ENCODE measurements at places on chromosomes 12 and 14.
A peak's percentile ranks its signal among the peaks of the same experiment; 100 is the strongest.

DNA sequence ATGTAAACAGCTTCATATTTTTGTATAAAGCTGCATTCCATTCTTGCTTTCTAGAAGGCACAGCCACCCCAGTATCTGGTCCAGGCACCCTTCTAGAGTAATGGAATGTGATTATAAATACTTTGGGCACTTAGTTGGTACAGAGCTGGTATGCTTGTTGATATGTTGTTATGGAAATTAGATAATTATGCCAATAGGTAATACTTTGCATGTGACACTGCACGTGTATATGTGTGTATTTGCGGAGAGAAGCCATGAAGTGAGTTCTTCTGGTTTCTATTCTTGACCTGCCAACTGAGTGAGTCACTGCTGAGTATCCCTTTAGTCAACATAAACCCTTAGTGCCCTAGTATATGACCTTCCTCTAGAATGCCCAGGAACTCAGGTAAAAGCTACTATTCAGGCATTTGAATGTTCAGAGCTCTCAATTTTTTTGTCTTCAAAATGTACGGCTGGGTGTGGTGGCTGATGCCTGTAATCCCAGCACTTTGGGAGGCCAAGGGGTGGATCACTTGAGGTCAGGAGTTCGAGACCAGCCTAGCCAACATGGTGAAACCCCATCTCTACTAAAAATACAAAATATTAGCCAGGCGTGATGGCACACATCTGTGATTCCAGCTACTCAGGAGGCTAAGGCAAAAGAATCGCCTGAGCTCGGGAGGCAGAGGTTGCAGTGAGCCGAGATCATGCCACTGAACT lies 6.2 kb upstream of the TCP11L2 start:
- DNase-seq = peak; percentile 81

DNA sequence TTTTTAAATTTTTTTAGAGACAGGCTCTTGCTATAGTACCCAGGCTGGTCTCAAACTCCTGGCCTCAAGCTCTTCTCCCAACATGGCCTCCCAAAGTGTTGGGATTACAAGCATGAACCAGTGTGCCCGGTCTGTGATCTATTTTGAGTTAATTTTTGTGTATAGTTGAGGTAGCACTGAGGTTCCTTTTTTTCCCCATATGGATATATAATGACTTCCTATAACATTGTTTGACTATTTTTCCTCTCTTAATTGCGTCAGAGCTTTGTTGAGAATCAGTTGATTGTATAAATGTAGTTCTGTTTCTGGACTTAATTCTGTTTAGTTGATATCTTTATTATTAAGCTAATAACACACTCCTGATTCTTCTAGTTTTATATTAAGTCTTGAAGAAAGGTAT lies 8.6 kb upstream of the M6PR start:
- no peak for DNase-seq

DNA sequence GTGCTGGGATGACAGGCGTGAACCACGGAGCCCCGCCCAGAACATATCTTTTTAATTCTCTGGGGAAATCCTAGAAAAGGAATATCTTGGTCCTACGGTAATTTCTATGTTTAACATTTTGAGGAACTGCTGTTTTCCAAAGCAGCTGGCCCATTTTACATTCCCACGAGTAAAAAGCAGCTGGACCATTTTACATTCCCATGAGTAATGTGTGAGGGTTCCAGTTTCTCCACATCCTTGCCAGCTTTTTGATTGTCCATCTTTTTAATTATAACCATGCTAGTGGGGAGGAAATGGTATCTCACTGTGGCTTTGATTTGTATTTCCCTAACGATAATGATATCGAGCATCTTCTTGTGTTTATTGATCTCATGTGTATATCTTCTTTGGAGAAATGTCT lies 4.4 kb upstream of the P2RX4 start:
- DNase-seq = no peak

GRCh38 chr14:68730348-68730747 lies 62.5 kb downstream of the ZFP36L1 start:
- no peak for DNase-seq

- no peak for DNase-seq
These were observed 52.8 kb downstream of the CRADD start for GRCh38 chr12:93729934-93730333.

GRCh38 chr12:6038160-6038559 lies 86.3 kb downstream of the VWF start:
- peak; percentile 41 for DNase-seq

- DNase-seq = no peak
These were observed 10.9 kb downstream of the TMEM260 start for GRCh38 chr14:56590535-56590960.

DNA sequence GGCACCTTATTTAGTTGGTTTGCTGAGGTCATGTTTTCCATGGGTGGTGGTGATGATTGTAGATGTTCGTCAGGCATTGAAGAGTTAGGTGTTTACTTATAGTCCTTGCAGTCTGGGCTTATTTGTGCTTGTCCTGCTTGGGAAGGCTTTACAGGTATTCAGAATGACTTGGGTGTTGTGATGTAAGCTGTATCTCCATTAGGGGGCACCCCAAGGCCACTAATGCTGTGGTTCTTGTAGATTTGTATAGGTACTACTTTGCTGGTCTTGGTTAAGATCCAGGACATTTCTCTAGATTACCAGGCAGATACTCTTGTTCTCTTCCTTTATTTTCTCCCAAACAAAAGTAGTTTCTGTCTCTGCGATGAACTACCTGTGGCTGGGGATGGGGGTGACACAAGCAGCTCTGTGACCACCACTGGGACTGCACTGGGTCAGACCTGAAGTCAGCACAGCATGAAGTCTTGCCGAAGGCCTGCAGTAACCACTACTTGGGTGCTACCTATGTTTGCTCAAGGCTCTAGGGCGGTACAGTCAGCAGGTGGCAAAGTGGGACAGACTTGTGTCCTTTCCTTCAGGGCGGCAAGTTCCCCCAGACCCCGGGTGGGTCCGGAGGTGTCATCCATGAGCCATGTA lies 35.8 kb upstream of the FBXO33 start:
- no peak for DNase-seq

DNA sequence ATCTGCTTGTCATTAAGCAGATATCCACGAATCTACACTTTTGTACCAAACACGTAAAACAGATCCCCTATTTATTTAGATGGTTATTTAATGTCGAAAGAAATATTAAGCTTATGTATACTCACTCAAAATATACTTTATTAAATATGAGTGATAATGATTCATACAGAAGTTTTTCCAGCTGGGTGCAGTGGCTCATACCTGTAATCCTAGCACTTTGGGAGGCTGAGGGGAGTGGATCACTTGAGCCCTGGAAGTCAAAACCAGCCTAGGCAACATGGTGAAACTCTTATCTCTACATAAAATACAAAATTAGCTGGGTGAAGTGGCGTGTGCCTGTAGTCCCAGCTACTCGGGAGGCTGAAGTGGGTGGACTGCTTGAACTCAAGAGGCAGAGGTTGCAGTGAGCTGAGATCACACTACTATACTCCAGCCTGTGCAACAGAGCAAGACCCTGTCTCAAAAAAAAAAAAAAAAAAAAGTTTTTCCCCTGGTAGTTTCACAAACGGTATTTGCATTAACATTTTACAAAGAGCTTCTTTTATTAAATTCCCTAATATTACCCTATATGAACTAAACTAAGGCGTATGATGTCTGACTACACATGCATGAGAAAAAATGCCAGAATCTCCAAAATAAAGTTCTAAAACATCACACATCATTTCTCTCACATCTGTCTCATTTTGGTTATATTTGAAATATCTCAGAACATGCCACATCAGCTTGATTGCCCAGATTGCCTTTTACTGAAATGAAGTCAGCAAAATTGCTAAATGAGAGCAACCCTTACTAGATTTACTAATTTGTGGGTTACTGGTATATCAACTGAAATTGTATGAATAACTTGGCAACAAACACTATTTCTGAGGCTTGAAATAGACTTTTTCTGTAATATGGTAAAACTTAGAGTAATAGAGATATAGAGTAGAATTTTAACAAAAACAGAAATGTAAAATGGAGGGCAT lies 74.9 kb downstream of the PAWR start:
- no peak for DNase-seq

DNA sequence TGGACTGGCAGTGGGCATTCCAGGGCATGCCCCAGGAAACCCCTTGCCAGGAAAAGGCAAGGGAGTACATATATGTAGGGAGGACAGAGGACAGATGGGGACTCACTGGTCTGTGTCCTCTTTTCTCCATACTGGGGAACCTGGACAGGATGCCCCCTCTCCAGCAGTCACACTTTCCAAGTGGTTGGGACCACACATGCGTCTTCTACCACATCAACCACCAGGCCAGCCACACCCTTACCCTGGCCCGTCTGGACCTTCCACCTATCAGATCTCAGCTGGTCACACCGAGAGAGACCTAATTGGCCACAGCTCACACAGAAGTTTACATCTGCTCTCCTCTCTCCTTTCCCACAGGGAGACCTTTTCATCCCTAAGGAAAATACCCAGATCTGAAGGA lies 8.3 kb downstream of the ANKRD33 start:
- no peak for DNase-seq

GRCh38 chr14:20830831-20831230 lies 28.2 kb upstream of the RNASE1 start:
- DNase-seq = no peak

- no peak for DNase-seq
These were observed 635.5 kb downstream of the SLC16A7 start for GRCh38 chr12:60231303-60231702.

DNA sequence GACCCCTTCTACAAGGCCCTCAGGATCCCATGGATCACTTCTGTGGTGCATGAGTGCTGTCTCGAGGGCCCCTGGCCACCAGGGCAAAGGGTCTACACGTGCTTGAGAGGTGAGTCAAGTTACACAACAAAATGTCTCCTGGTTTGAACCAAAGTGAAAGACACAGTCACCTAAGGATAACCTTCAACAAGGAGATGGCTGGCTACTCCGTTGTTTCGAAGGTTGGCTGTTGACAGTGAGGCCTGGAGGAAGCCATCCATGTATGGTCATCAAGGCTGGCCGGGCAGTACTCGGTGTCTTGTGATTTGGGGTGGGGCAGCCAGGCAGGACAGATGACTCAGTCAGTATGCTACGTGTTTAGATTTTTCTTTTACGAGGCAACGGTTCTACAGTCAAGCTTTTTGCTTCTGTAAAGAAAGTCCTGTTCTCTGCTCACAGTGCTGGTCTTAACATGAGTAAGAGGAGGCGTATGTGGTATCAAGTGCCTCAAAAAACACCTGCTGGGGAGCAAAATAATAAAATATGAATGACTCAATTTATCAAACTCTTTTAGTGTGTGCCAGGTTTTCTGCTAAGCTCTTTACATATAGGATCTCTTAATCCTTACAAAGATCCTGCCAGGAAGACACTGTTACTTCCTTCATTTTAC lies 18.0 kb upstream of the NT5DC3 start:
- DNase-seq = peak; percentile 95

DNA sequence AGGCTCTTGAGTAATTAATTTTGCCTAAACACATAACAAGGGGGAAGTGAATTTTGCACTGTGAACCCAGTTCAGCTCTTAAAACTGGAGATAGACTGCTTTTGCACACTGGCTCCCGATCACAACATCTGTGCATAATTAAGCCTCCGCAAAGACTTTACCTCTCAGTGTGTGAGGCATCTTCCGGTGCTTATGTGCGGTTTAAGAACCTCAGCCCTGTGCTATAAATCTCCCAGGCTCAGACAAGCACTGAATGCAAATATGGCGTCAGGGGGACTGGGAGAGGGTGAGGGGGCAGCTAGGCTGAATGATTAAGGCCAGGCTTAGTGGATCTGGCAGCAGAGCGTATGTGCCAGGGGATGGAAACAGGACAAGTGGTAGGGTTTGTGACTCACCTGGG lies 103.3 kb downstream of the ADCK1 start:
- DNase-seq = no peak

GRCh38 chr12:90978117-90978770 lies 23.3 kb upstream of the CCER1 start:
- no peak for DNase-seq

GRCh38 chr14:94089479-94089878 lies 8.4 kb downstream of the IFI27L1 start:
- no peak for DNase-seq

DNA sequence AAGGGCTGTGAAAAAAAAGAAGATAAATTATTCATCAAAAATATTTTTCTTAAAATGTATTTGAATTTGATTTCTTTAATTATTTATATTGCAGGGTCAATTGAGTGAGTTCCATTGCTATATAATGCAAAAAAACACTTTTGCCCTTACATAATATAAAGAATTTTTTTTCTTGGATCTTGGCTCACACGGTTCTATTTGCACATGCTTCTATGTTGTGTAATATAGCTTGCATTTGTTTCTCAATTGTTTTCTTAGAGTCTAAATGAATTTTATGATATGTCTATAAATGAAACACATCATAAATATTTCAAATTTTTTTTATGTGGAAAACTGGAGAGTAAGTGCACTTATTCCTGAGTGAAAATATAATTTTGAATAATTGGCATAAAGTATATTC lies 694.2 kb downstream of the SLC6A15 start:
- DNase-seq = no peak

GRCh38 chr14:55045087-55045486 lies 6.4 kb upstream of the MAPK1IP1L start:
- DNase-seq = no peak

All from keratinocyte (primary cell).